Memory B cell (primary cell): ENCODE measurements at places on chromosomes 2 and 18.

DNA sequence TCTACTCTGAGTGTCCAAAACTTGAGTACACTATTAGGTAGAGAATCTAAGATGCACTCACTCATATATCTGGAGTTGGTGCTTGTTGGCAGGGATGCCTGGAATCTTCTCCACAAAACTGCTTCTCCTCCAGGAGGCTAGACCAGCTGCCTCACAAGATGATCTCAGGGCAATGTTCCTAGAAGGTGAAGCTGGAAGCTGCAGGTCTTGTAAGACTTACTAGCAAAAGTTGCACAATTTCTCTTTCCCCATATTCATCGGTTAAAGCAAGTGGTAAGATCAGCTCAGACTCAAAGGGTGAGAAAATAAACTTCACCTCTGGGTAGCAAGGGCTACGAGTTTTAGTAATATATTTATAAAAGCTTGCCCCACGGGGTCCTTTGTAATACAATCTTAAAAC lies 454.4 kb upstream of the ACVR2A start:
- no peak for DNase-seq

GRCh38 chr2:111041398-111042202 lies 79.1 kb upstream of the BCL2L11 start:
- DNase-seq, result no peak

GRCh38 chr2:236873636-236874035 lies 212.1 kb upstream of the COPS8 start:
- DNase-seq, result no peak

DNA sequence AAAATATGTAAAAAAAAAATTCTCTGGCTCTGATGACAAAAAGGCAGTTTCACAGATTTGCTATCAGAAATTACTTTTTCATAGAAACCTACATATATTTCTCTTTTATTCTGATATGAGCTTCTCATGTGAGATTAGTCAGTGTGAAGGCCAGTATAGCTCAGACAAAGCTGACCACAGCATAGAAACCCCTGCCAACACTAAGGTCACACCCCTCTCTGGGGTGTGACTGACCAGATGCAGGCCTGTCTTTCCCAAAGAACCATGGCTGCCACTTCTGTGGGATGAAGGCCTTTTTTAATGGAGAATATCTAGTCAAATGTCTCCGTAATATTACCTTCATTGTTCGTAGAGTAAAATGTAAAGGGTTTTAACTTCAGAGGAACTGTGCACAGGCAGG lies 330.3 kb upstream of the KCNJ3 start:
- DNase-seq, result no peak

DNA sequence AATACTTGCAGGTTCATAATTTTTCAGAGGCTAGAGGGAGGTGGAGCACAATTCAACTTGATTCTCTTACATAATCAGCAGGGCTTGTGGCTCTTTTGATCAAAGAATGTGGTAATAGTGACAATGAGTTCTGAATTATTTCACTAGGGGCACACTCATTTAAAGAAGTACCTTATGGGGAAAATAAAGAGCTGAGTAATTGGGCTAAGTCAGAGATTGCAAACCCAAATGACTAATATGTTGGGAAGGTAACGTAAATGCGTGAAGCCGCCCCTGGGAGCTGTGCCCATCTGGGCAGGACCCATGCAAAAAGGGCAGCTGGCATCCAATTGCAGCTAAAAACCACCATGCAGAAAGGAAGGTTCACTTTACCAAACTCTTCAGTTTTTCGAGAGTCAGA lies 35.3 kb downstream of the NCKAP5 start:
- no peak for DNase-seq

- DNase-seq, result no peak
Measured at GRCh38 chr2:241279413-241279812, 36.1 kb downstream of the HDLBP start.

DNA sequence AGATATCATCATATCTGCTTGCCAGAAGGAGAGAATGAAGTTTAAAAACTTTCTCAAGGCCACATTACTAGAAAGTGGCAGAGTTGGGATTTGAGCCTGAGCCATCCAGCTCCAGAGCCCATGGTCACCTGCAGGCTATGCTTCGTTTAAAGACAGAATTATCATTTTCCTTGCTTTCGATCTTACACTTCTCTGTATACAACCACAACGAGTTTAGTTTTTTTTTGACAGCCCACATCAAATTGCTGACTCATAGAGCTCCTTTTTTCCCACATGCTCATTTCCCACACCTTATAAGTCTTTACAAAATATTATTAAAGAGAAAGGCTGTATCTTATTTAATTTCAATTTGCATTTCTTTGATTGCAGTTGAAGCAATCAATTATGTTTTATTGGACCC lies 6.5 kb downstream of the PLEK start:
- no peak for DNase-seq

- DNase-seq, result no peak
Measured at GRCh38 chr2:151053661-151053990, 208.0 kb downstream of the RBM43 start.

DNA sequence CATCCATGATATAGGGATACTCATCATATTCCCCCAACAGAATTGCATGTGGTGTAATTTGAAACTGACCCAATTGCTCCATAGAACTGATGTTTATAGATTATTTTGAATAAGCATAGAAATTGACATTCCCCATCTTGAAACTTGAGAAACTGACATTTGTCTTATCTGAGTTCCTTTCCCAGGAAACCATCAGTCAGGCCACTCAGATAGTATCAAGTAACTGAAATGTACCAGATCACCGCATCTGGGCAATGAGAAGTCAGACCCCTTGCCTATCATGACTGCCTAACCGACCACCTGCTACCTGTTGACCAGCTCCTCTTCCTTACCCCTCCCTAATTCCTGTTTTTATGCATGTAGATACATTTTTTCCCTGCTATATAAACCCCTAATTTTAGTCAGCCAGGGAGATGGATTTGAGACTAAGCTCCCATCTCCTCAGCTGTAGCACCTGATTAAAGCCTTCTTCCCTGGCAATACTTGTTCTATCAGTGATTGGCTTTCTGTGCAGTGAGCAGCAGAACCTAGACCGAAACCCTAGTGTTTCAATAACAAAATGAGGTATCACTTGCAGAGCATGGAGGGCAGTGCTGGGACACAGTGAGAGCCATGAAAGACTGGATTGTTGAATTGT lies 274.5 kb downstream of the LPIN1 start:
- no peak for DNase-seq

DNA sequence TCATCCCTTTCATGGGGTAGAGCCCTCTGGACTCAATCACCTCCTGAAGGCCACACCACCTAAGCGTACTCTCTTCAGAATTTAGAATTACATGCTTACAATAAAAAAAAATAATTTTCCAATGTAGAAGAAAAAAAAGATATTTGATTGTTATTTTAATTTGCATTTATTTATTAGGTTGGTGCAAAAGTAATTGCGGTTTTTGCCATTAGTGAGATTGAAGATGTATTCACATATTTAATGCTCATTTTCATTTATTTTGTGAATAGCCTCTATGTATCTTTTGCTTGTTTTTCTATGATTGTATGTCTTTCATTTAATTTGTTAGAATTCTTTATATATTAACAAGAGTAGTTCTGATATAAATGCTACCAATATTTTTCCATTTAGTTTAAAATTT lies 220.5 kb downstream of the RND3 start:
- DNase-seq, result no peak

- DNase-seq, result no peak
Measured at GRCh38 chr2:177432703-177433102, 40.1 kb downstream of the AGPS start.

GRCh38 chr2:79729532-79729931 lies 216.7 kb downstream of the CTNNA2 start:
- DNase-seq, result no peak

DNA sequence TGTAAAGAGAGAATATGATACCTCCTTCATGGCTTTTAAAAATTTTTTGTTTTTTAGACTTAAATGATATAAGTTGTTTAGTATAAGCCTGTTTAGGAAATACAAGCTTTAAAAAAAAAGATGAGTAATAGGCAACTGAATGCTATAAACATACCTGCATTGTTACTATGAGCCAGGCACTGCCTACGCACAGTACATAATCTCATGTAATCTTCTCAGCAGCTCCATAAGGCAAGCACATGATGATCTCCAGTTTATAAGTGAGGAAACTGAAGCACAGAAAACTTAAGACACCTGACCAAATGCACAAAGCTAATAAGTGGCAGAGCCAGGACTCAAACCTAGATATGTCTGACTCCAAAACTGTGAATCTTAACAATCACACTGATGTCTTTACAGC lies 156.3 kb upstream of the SLC1A4 start:
- DNase-seq, result no peak

DNA sequence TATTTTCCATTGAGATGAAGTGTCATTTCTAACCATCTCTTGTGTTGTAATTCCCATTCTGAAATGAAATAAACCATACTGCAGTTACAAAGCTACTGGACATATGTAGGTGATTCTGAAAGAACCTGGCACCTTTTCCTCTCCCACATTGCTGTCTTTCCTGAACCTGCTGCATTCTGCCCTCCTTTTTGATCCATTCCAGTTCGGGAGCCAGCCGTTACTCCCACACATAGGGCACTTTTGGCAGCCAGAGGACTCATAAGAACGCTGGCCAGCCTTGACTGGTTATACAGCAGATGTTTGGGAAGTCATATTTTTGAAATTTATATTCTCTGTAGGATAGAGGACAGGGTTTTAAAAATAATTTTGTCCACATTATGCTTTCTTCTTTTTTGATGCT lies 369.8 kb upstream of the CDH7 start:
- DNase-seq, result no peak
